ENCODE measurements at places on chromosomes 2 and 18.

DNA sequence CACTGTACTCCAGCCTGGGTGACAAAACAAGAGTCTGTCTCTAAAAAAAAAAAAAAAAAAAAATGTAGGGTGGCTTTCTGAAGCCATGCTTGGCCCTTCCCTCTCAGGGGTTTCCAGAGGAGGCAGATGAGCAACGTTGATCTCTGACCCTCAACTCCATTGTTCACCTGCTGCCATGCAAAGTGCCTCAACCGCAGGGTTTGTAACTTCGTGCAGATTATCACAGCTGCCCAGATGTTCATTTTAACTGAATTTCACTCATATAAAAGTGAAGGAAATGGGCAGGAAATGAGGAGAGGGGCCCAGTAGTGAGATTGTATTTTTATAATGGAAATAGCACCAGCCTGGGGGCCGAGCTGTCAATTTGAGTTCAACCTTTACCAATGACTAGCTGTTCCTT is 14.9 kb upstream of the B3GNT2 start:
- no peak for DNase-seq

- no peak for DNase-seq
These were observed 28.2 kb downstream of the CYTIP start for GRCh38 chr2:157415591-157416101.

- DNase-seq, result no peak
These were observed 23.9 kb upstream of the GPR155 start for GRCh38 chr2:174510583-174511189.

- DNase-seq, result no peak
These were observed 4.2 kb downstream of the IRS1 start for GRCh38 chr2:226795281-226796011.

- DNase-seq, result no peak
These were observed 81.8 kb downstream of the EML4 start for GRCh38 chr2:42250925-42251324.

GRCh38 chr2:237344942-237345341 is 69.0 kb downstream of the COL6A3 start:
- DNase-seq, result no peak

DNA sequence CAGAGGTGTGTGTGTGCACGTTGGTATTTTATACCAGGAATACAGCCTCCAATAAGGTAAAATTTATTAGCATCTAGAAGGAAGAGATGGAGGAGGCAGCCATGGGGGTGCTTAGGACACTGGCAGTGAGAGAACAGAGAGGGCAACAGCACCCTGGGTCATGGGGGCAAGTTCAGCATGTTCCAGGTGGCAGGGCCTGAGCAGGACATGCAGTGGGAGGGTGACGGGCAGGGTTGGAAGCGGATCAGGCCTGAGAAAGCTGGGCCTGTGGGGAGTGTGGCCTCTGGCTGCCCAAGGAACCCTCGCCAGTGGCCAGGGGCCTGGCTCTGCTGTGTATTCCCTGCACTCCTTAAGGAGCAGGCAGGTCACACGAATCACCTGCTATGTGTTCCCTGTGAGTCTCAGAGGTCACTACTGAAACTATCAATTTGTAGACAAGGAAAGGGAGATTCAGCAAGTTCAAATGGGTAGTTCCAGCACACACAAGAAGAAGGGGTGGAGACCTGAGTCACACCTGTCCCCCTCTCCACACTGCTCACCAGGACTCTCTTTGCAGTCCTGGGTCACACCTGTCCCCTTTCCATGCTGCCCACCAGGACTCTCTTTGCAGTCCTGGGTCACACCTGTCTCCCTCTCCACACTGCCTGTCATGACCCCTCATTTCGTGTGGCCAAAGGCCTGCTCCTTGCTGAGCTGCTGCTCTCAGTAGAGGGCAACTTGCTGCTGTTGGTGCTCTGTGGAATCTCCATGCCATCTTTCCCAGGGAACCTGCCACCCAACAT is 463.9 kb upstream of the HS6ST1 start:
- DNase-seq, result no peak

DNA sequence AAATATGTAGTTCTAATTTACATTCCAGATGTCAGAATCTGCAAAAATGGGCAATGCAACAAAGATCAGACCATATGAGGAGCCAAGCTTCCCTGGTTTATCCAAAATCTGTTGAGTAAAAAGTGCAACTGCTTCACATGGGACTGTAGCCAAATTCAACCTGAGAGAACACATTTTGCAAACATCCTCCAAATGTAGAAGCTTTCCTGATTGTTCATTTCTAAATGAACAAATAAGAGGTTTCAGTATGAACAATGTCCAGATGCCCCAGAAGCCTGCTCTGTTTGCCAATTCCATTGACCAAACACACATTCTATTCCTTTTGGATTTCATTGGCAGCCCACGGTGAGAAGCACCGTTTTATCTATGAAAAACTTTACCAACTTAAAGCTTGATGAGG is 117.9 kb upstream of the OSR1 start:
- DNase-seq, result no peak

DNA sequence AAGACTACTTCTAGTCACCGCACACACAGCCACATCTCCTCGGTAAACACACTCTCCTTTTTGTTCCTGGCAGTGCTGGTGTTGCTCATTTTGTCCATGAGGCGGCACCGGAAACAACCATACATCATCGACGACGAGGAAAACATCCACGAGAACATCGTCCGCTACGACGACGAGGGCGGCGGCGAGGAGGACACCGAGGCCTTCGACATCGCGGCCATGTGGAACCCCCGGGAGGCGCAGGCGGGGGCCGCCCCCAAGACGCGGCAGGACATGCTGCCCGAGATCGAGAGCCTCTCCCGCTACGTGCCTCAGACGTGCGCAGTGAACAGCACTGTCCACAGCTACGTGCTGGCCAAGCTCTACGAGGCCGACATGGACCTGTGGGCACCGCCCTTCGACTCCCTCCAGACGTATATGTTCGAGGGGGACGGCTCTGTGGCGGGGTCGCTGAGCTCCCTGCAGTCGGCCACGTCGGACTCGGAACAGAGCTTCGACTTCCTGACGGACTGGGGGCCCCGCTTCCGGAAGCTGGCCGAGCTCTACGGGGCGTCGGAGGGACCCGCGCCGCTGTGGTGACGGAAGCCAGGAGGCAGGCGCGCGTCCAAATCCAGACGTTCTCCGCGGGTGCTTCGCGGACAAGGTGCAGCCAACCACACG is 221.0 kb downstream of the CDH20 start:
- peak; percentile 46 for DNase-seq

- no peak for DNase-seq
These were observed 101.1 kb downstream of the BCL2 start for GRCh38 chr18:63218472-63218871.

- no peak for DNase-seq
These were observed 28.0 kb upstream of the FOSL2 start for GRCh38 chr2:28364610-28365009.

GRCh38 chr2:155902635-155903034 is 429.9 kb downstream of the NR4A2 start:
- no peak for DNase-seq

DNA sequence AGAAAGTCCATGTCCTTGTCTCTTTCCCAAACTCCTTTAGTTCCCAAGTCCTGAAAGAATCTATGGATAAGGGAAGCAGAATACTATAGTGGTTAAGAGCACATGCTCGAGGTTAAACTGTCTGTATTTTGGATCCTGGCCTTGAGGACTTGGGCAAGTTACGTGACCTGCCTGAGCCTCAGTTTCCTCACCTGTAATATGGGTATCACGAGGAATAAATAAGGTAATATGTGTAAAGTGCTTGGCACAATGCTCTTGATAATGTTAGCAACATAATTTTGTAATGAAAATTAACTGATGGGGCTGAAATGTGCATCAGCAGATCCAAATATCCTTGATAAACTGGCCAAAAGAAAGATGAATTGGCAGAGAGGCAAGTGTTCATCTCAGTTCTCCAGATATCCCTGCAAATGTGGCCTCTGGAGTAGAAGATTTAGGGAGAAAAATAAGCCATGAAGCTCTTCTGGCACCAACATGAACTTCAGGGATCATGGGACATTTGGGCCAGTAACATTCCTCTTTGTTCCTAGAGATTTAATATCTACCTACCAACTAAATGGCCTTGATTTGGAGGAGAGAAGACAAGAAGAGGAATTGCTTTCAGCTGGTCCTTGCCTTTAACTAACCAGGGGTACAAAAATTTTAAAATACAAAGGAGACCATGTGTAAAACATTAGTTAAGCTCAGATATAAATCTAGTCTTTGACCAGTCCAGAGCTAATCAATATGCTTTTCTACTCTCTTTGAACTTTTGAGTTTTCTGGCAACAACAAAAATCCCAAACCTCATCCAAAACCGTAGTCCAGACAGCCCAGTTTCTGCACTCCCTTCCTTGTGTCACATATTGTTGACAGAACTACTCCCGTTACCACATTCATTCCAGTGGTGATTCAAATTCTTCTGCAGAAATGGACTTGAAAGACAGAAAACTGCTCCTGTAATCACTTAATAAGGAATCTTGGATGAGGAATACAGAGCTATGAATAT is 52.7 kb upstream of the EML4 start:
- no peak for DNase-seq

DNA sequence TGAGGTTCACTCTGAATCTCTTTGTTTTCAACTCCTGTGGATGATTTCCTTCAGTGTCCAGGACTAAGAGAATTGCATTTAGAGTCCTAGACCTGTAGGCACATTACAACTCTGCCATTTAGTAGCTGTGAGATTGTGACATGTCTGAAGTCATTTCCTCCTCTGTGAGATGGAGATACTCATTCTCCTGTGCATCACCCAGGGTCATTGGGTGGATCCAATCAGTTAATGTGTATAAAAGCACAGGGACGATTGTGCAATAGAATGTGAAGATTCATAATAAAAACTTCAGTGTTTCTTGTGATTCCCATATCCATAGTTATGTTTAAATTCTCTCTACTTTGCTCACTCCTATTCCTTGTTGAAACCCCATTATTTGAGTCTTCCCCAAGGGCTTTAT is 113.6 kb downstream of the DIS3L2 start:
- DNase-seq, result no peak

DNA sequence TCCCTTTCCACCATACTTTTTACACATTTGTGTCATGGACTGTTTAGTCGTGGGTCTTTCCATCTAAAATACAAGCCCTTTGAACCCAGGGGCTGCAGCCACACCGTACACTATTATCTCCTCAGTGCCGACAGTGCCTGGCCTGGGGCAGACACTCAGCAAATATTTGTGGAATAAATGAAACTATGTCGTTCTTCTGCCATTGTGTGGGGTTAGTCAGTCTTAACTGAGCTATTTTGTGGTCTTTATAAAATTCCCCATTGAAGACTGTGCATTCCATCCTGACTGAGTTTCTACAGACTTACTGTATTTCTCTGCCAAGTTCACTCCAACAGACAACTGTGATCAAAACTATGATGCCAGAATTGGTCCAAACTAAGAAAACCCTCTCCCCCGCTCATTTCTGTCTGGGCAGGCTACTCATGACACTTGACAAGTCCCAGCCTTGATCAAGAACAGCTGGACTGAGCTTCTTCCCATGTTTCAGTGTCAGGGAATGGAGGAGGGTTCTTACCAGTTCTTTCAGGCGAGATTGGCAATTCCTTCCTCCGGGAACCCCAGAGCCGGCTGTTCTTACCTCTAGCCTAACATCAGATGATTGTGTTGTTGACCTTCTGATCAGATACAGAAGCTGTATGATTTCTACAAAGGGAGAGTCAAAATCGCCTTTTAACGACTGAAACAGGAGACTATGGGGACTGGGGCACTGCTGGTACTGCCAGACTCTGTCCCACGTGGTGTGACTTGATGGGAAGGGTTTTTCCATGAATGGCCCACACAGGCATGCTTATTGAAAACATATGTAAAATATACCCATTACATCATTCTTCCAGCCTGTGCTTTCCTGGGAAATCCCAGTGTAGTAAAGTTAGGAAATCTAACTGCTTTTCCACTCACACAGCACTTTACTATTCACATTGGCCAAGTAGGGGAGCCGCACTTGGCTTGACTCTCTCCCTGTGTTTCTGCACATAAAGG is 77.4 kb upstream of the NPAS2 start:
- no peak for DNase-seq

- peak; percentile 65 for DNase-seq
These were observed 44.7 kb downstream of the PSD4 start for GRCh38 chr2:113218283-113219091.

- no peak for DNase-seq
These were observed 1.2 kb upstream of the PER2 start for GRCh38 chr2:238289574-238289973.

GRCh38 chr2:27094353-27094984 is 7.9 kb downstream of the KHK start:
- no peak for DNase-seq

GRCh38 chr2:230714136-230714480 is 1.5 kb downstream of the CAB39 start:
- no peak for DNase-seq

DNA sequence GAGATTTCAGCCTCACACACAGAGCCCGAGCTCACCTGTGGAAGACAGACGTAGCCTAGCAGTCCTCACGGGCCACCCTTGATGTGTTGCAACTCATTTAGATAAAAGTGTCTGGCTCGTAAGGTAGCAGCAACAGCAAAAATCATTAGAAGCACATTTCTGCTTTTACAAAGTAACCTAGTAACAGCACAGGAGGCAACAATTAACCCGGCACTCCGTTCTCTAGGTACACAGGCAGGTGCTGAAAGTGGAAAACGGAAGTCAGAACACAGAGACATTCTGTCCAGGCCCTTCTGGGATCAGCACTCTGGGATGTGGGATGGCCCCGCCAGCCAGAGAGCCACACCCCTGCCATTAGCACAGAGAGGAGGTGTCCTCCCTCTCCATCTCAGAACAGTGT is 99.3 kb downstream of the KLHL29 start:
- DNase-seq, result no peak

GRCh38 chr2:232336981-232337720 is 41.4 kb upstream of the ALPP start:
- no peak for DNase-seq

GRCh38 chr2:127096718-127097470 is 10.1 kb downstream of the BIN1 start:
- DNase-seq, result no peak

DNA sequence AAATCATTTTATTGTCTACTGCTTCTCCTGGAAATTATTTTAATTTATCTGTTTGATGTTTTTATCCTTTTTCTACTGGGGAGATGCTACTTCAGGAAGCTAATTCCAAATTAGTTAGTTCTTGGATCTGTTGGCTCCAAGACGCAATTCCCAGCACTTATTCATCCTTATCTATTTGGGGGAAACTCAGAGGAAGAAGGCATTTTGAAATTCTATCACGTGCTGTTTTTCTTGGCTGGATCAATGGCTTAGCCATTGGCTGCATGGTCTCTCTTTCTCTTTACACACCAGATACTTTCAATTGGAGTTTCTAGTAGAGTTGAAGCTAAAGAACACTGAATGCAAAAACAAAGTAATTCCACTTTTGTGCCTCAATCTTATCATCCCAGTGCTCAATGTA is 98.3 kb downstream of the RAPGEF4 start:
- DNase-seq, result no peak

DNA sequence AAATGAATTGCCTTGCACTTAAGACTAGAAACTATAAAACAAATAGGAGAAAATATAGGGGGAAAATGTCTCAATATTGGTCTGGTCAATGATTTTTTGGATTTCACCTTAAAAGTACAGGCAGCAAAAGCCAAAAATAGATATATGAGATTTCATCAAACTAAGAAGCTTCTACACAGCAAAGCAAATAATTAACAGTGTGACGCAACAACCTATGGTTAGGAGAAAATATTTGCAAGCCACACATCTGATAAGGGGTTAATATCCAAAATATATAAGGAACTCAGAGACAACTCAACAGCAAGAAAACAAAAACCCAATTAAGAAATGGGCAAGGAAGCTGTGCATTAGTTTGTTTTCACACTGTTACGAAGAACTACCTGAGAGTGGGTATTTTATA is 89.1 kb downstream of the MAIP1 start:
- DNase-seq, result no peak

- no peak for DNase-seq
These were observed at the start of gene TOGARAM2 for GRCh38 chr2:28981016-28981441. Gene TOGARAM2 (plus strand): TSS chr2:28981298. CDS start chr2:28994835, 13,537 bp downstream.
